Esophagus squamous epithelium (tissue), 5 donors: ENCODE measurements at places on chromosomes 2 and 18.

GRCh38 chr18:40035966-40036365 lies 1919.1 kb upstream of the PIK3C3 start:
- no peak for DNase-seq

DNA sequence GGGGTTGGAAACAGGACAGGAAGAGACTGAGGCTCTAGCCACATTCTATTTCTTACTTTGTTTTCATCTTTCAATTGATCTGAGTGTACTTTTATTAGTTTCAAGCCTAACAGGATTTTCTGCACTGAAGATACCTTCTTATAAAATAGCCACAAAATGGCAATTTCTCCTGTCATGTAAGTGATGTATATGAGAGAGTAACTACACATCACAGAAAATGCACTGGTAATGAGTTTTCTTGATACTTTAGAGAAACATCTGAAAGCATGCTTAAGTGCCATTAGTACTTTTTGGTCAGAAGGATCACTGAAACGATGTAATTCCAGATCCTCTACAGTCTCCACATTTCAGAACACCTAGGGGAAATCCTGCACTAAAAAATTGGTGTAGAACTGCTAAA lies 104.8 kb downstream of the CABYR start:
- no peak for DNase-seq

GRCh38 chr2:96185516-96185915 lies 23.1 kb downstream of the STARD7 start:
- DNase-seq: no peak

GRCh38 chr2:172551271-172551670 lies 4.6 kb upstream of the PDK1 start:
- DNase-seq: no peak

- DNase-seq: no peak
These were observed 154.7 kb downstream of the HDAC4 start for GRCh38 chr2:239245872-239246721.

DNA sequence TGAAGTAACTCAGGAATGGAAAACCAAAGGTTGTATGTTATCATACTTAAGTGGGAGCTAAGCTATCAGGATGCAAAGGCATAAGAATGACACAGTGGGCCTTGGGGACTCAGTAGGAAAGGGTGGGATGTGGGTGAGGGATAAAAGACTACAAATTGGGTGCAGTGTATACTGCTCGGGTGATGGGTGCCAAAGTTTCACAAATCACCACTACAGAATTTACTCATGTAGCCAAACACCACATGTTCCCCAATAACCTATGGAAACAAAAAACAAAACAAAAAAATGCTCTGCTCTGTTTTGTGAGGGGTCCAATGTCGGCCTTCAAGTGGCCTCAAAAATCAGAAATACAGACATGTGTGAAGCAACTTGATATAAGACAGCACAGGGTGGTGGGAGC lies 8.9 kb upstream of the RNF144A start:
- no peak for DNase-seq

GRCh38 chr2:111705239-111705638 lies 178.8 kb downstream of the ANAPC1 start:
- no peak for DNase-seq

- DNase-seq: no peak
These were observed 33.2 kb upstream of the AGAP1 start for GRCh38 chr2:235460548-235461047.

GRCh38 chr2:69437751-69438154 lies 518 bp upstream of the NFU1 start:
- no peak for DNase-seq

GRCh38 chr18:23669202-23669766 lies 6.6 kb upstream of the ANKRD29 start:
- no peak for DNase-seq

GRCh38 chr2:227164763-227165291 lies 403 bp downstream of the COL4A3 start:
- DNase-seq: no peak
